ENCODE measurements at places on chromosomes 2 and 18. TPM values are rescaled to one million over a fixed set of nuclear protein-coding genes. Genes with fewer than 3 reads are reported as not detected.
A peak's percentile ranks its signal among the peaks of the same experiment; 100 is the strongest.

Gene ATAD2B
- total RNA-seq, result 32.8 TPM

Gene FIGN
- total RNA-seq, result 2.8 TPM

Gene MCM6
- 5.9 TPM for total RNA-seq

Gene TWIST2
- 10.4 TPM for total RNA-seq

Gene OST4
- total RNA-seq, result 252 TPM

Gene FTCDNL1
- total RNA-seq, result 20.9 TPM

Gene RALB
- 47.3 TPM for total RNA-seq

Gene APCDD1
- total RNA-seq, result 11.4 TPM

Gene DSG2
- total RNA-seq, result 66.0 TPM

Gene RESP18
- total RNA-seq, result not detected

- no peak for DNase-seq
- no peak overlapping the region for H3K27ac ChIP-seq
- no peaks in the 10 kb centered on the region for H3K36me3 ChIP-seq
- no peaks in the 10 kb centered on the region for H3K27me3 ChIP-seq
- no peak overlapping the region for H3K4me3 ChIP-seq
Observed at GRCh38 chr2:134636714-134637113, 82.1 kb downstream of the TMEM163 start.

DNA sequence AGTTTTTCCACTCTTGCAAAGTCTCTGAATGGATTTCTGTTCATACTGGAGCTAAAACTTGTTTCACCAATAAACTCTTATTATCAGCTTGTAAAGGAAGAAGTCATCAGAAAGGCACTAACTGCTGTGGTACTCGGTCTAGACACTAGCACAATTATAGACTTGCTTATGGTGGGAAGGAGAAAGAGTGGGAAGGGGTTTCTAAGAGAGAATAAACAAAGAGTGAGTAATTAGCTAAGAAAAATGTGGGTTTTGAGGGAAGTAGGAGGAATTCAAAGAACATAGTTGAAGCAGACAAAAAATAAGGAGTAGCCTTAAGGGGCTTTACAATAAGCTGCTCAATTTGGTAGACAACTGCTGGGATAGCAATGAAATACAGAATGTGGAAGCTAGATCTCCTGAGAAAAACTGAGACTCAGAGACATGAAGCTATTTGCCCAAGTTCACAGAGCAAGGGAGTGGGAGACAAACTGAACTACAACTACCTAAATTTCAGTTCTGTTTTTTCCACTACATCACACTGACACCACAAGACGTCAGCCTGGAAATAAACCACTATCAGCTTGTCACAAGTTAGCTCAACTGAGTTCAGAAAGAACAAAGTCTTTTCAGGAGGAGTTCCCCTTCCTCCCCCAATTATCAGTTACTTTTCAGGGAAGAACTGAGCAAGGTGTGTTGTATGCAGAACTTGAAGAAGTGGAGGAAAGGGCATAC, 59.7 kb downstream of the MAP4K3 start:
- H3K4me3 ChIP-seq, result no peak overlapping the region
- H3K4me1 ChIP-seq, result peaks cover 18% of the 10 kb centered on the region
- no peak overlapping the region for H3K27ac ChIP-seq
- H3K27me3 ChIP-seq, result no peaks in the 10 kb centered on the region

GRCh38 chr18:11989174-11989573, 7.9 kb downstream of the IMPA2 start:
- DNase-seq, result no peak
- H3K27me3 ChIP-seq, result no peaks in the 10 kb centered on the region
- H3K4me3 ChIP-seq, result no peak overlapping the region
- no peaks in the 10 kb centered on the region for H3K36me3 ChIP-seq

GRCh38 chr2:200007306-200007705, 51.9 kb downstream of the MAIP1 start:
- H3K4me3 ChIP-seq, result no peak overlapping the region
- no peaks in the 10 kb centered on the region for H3K27me3 ChIP-seq
- H3K36me3 ChIP-seq, result no peaks in the 10 kb centered on the region
- peaks cover 3% of the 10 kb centered on the region for H3K4me1 ChIP-seq

- no peak overlapping the region for H3K27ac ChIP-seq
- DNase-seq, result no peak
- H3K4me1 ChIP-seq, result no peaks in the 10 kb centered on the region
- peaks cover 9% of the 10 kb centered on the region for H3K36me3 ChIP-seq
- H3K4me3 ChIP-seq, result no peak overlapping the region
- H3K27me3 ChIP-seq, result no peaks in the 10 kb centered on the region
Observed at GRCh38 chr2:113734185-113734584, 22.3 kb downstream of the SLC35F5 start.

GRCh38 chr2:20744366-20745335, 77.7 kb downstream of the GDF7 start:
- no peak for DNase-seq
- no peaks in the 10 kb centered on the region for H3K27me3 ChIP-seq
- H3K27ac ChIP-seq, result no peak overlapping the region
- H3K4me3 ChIP-seq, result no peak overlapping the region
- no peaks in the 10 kb centered on the region for H3K36me3 ChIP-seq

GRCh38 chr2:119109866-119110265, 48.7 kb downstream of the C1QL2 start:
- no peaks in the 10 kb centered on the region for H3K36me3 ChIP-seq
- no peaks in the 10 kb centered on the region for H3K4me1 ChIP-seq
- no peak overlapping the region for H3K4me3 ChIP-seq
- H3K27ac ChIP-seq, result no peak overlapping the region
- H3K27me3 ChIP-seq, result no peaks in the 10 kb centered on the region

GRCh38 chr2:88061295-88061694, 5.7 kb upstream of the KRCC1 start:
- no peak overlapping the region for H3K4me3 ChIP-seq
- H3K27me3 ChIP-seq, result no peaks in the 10 kb centered on the region
- no peaks in the 10 kb centered on the region for H3K4me1 ChIP-seq
- DNase-seq, result no peak
- H3K36me3 ChIP-seq, result no peaks in the 10 kb centered on the region

DNA sequence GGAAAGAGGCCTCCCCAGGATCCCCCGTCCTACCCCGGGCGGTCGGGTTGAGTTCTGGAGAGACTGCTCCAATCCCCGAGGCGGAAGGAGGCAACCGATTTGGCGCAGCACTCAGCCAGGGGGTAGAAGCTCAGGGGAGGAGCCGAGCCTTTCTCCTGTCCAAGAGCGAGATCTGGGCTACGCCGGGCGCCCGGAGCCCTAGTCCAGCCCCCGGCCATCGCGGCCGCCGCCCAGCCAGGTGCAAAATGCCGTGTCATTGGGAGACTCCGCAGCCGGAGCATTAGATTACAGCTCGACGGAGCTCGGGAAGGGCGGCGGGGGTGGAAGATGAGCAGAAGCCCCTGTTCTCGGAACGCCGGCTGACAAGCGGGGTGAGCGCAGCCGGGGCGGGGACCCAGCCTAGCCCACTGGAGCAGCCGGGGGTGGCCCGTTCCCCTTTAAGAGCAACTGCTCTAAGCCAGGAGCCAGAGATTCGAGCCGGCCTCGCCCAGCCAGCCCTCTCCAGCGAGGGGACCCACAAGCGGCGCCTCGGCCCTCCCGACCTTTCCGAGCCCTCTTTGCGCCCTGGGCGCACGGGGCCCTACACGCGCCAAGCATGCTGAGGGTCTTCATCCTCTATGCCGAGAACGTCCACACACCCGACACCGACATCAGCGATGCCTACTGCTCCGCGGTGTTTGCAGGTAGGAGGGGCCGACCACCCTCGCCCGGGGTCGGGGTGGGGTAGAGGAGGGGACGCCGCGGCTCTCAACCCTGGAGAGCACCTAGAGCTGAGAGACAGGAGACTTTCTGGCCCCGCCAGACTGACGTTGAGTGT, at the start of gene DYSF:
TSS of gene DYSF (plus strand) at position 158 of the 817 bp plus-strand sequence.
- no peak within 1 kb of the TSS for H3K27ac ChIP-seq
- no peak within 1 kb of the TSS for H3K4me3 ChIP-seq
- no peaks in the 10 kb centered on the region for H3K27me3 ChIP-seq
- no peaks in the 10 kb centered on the region for H3K36me3 ChIP-seq
- H3K4me1 ChIP-seq, result peaks cover 6% of the 10 kb centered on the region
- DNase-seq, result peak; percentile 39

DNA sequence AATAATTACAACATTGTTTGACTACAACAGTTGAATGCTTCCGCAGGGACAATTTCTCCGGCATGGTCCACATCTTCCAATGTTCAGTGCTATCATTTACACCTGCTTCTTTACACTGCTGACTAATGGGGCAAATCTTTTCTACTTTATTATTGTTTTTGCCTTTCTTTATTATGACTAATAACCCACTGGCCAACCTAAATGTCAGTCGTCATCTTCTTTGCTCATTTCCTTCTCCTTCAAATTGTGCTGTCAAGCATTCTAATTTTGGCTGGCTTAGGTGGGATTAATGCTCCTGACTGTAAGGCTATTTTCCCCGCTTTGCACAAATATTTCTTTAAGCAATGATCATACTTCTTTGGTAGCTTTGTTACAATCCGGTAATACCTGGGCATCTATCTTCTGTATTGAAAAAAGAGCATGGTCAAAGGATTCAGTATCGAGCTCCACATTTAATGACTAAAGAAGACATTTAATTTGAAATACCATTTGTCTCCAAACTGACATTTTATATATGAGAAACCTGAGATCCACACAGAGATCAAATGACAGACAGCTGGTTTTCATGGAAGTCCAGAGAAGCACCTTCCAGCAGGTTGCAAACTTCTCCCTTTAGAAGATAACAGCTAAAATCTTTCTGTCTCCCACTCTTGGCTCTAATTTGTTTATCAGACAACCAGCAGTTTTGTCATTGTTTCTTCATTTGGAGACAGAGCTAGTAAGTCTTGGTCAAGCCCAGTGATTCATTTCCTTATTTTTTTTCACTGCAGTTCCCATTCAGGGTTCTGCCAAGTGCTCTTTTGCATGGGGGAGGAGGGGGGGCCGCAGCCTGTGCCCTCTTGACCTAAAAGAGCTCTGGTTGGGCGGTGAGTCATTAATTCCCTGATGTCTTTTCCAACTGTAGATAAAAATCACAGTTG, 132.9 kb downstream of the SOCS6 start:
- no peaks in the 10 kb centered on the region for H3K27me3 ChIP-seq
- H3K4me3 ChIP-seq, result no peak overlapping the region
- peaks cover 21% of the 10 kb centered on the region for H3K4me1 ChIP-seq
- H3K27ac ChIP-seq, result no peak overlapping the region
- peak; percentile 29 for DNase-seq

GRCh38 chr2:182897137-182897536, 30.7 kb upstream of the FRZB start:
- no peaks in the 10 kb centered on the region for H3K27me3 ChIP-seq
- H3K27ac ChIP-seq, result no peak overlapping the region
- no peaks in the 10 kb centered on the region for H3K36me3 ChIP-seq
- no peak overlapping the region for H3K4me3 ChIP-seq
- DNase-seq, result no peak

DNA sequence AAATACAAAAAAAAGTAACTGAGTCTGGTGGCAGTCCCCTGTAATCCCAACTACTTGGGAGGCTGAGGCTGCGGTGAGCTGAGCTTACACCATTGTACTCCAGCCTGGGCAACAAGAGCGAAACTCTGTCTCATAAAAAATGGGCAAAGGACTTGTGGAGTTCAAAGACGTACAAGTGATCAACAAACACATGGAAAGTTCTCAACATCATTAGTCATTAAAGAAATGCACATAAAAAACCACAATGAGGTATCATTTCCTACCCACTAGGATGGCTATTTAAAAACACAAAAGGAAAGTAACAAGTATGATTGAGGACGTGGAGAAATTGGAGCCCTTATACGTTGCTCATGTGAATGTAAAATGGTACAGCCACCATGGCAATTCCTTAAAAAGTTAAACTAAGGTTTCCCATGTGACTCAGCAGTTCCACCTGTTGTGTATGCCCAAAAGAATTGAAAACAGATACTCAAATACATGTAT, 52.3 kb downstream of the RAB10 start:
- no peak for DNase-seq
- H3K27me3 ChIP-seq, result no peaks in the 10 kb centered on the region

GRCh38 chr2:134466141-134466540, 212.3 kb downstream of the MGAT5 start:
- no peak overlapping the region for H3K4me3 ChIP-seq
- H3K27me3 ChIP-seq, result no peaks in the 10 kb centered on the region
- H3K4me1 ChIP-seq, result peaks cover 5% of the 10 kb centered on the region
- DNase-seq, result no peak
- H3K27ac ChIP-seq, result no peak overlapping the region
- no peaks in the 10 kb centered on the region for H3K36me3 ChIP-seq

GRCh38 chr18:65988386-65988785, 237.6 kb downstream of the CDH7 start:
- no peaks in the 10 kb centered on the region for H3K36me3 ChIP-seq
- no peak overlapping the region for H3K4me3 ChIP-seq
- H3K4me1 ChIP-seq, result no peaks in the 10 kb centered on the region
- no peak overlapping the region for H3K27ac ChIP-seq
- no peak for DNase-seq
- no peaks in the 10 kb centered on the region for H3K27me3 ChIP-seq

- no peaks in the 10 kb centered on the region for H3K36me3 ChIP-seq
- H3K27me3 ChIP-seq, result no peaks in the 10 kb centered on the region
- H3K27ac ChIP-seq, result no peak overlapping the region
- H3K4me3 ChIP-seq, result no peak overlapping the region
- no peaks in the 10 kb centered on the region for H3K4me1 ChIP-seq
Observed at GRCh38 chr18:5503740-5504139, 40.1 kb downstream of the EPB41L3 start.

DNA sequence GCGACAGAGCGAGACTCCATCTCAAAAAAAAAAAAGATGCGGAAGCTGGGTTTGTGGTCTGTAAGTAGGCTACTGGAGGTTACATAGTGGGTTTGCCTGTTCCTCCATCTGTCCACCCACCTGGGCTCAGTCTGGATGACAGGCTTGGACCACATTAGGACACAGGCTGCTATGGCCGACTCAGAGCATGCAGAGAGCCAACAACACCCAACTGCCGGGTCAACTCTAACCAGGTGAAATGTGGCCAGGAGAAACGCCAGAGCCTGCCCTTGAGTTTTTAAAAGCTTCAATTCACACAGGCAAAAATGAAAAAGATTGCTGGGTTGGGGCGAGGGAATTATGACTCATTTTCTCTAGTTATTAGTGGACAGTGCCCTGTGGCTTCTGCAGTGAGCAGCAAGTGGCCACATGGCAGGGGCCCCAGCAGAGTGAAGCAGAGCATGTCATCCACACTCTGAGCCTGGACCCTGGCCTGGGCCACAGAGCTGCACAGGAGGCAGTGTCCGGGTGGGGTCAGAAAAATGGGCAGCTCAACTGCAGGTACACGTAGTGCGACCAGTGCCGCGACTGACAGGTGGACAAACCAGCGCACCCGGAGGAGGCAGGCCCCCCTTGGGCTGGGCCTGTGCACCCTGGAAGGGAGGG, 67.4 kb downstream of the BIN1 start:
- H3K4me1 ChIP-seq, result peaks cover 6% of the 10 kb centered on the region
- no peak overlapping the region for H3K27ac ChIP-seq
- H3K27me3 ChIP-seq, result no peaks in the 10 kb centered on the region
- no peaks in the 10 kb centered on the region for H3K36me3 ChIP-seq

- H3K27me3 ChIP-seq, result no peaks in the 10 kb centered on the region
- peaks cover 12% of the 10 kb centered on the region for H3K4me1 ChIP-seq
- H3K4me3 ChIP-seq, result peak overlapping the region; percentile 97
- peak overlapping the region; percentile 92 for H3K27ac ChIP-seq
- DNase-seq, result no peak
- H3K36me3 ChIP-seq, result no peaks in the 10 kb centered on the region
Observed at GRCh38 chr18:10526561-10526949, 728 bp downstream of the NAPG start.

GRCh38 chr2:195445639-195446038, 211.4 kb upstream of the SLC39A10 start:
- H3K27ac ChIP-seq, result no peak overlapping the region
- no peak overlapping the region for H3K4me3 ChIP-seq
- DNase-seq, result no peak
- no peaks in the 10 kb centered on the region for H3K27me3 ChIP-seq
- H3K36me3 ChIP-seq, result no peaks in the 10 kb centered on the region

- H3K36me3 ChIP-seq, result peaks cover 4% of the 10 kb centered on the region
- no peak overlapping the region for H3K27ac ChIP-seq
- no peaks in the 10 kb centered on the region for H3K27me3 ChIP-seq
- no peak for DNase-seq
- no peaks in the 10 kb centered on the region for H3K4me1 ChIP-seq
Observed at GRCh38 chr2:24225499-24226242, 50.8 kb downstream of the FAM228A start.
